ENCODE measurements at places on chromosomes 5 and 9.

DNA sequence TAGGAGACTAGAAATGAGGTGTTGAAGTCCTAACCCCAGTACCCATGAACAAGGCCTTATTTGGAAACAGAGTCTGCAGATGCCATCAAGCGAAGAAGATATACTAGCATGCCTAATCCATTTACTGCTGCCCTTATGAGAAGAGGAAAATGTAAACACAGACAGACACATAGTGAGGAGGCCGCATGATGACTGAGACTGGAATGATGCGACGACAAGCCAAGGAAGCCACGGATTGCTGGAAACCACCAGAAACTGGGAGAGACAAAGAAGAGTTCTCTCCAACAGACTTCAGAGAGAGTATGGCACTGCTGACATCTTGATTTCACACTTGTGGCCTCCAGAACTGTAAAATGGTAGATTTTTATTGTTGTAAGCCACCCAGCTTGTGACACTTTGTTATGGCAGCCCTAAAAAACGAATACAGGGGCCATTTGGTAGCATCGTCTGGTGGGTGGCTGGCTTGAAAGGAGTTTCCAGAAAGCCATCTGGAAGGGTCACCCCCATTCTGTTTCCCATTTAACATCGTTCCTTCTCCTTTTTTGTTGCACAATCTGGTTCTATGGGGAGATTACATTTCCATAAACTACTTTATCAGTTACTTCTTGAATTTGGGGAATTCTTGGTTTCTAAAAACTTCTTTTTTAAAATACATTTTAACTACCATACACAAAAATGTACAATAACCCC lies 193.1 kb downstream of the HSD17B3 start:
- DNase-seq: no peak

DNA sequence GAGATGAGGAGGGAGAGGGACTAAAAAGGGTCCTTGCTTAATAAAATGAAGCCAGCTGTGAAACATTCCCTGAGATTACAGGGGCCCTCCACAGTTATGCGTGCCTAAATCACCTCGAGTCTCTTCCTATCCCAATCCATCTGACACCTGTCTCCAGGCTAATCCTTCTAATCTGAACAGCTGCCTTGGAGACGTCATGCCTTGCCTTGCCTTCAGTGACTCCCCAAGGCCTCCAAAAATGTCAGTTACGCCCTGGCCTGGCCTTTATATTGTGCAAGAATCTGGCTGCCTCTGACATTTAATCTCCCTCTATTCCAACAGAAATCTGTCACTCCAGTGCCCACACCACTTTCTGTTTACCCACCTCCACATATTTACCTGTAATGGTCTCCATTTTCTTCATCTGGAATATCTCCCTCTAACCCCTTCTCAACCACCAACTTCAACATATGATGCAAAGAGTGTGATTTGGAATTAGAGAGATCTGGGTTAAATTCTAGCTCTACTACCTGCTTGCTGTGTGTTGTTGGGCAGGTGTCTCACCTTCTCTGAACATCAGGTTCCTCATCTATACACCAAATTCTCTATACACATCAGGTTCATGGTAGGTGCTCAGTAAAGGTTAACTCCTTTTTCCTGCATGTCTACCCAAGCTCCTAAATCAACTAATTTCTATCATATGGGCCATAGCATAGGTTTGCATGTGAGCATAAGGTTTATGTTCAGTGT lies 57.9 kb downstream of the PTCD2 start:
- no peak for DNase-seq

- no peak for DNase-seq
These were observed 152.8 kb downstream of the GAS1 start for GRCh38 chr9:86794391-86795046.

GRCh38 chr5:89556215-89556913 lies 673.4 kb upstream of the MEF2C start:
- no peak for DNase-seq

GRCh38 chr9:114143234-114143633 lies 12.1 kb upstream of the COL27A1 start:
- DNase-seq: no peak

- no peak for DNase-seq
These were observed 288.9 kb downstream of the MSX2 start for GRCh38 chr5:175013251-175013650.

- DNase-seq: no peak
These were observed 46.2 kb upstream of the ANKRD55 start for GRCh38 chr5:56279291-56279690.

GRCh38 chr5:74556631-74557595 lies 83.6 kb downstream of the ENC1 start:
- DNase-seq: no peak

DNA sequence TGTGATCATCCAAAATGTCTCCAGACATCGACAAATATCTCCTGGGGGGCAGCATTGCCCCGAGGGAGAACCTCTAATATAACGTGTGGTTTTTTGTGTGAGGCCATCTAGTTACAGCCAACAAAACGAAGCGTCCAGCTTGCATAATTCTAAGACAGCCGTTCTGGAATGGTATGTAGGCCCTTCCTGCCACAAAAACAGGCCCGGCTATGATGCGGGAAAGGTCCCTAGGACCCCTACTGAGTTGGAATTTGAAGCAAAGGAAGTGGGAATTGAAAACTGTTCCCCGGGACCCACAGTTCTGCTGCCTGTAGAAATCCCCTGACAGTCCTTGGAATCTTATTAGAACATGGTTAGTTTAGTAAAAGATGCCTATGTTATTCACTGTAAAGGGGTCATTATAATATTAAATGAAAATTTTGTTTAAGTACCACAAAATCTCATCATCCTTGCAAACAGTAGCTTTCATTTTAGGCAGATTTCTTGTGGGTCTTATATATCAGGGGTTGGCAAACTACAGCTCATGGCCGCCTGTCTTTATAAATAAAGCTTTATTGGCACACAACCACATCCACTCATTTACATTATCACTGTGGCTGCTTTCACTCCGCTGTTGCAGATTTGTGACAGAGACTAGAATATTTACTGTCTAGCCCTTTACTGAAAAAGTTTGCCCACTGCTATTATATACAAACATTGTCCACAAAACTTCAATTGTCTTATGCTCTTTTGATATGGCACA lies 70.7 kb downstream of the MSX2 start:
- DNase-seq: no peak

DNA sequence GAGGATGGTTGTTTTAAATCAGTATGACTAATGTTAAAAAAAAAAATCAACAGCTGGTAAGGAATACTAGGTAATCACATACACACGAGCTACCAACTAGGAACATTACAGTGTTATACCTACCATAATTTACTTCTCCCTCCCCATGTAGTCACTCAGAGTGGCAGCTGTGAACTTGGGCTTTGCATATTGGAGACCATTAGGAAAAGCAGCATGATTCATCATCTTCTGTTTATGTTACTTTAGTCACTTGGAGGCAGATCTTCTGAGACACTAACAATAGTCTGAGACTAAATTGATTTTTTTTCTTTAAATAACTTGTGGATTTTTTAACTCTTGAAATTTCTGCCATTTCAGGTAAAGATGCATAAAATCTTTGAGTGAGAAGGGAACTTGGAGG lies 141.5 kb upstream of the NR4A3 start:
- no peak for DNase-seq

- DNase-seq: no peak
These were observed 77.1 kb upstream of the ADAMTS2 start for GRCh38 chr5:179422213-179422855.

- DNase-seq: no peak
These were observed 262.7 kb upstream of the CLINT1 start for GRCh38 chr5:158121678-158122077.

DNA sequence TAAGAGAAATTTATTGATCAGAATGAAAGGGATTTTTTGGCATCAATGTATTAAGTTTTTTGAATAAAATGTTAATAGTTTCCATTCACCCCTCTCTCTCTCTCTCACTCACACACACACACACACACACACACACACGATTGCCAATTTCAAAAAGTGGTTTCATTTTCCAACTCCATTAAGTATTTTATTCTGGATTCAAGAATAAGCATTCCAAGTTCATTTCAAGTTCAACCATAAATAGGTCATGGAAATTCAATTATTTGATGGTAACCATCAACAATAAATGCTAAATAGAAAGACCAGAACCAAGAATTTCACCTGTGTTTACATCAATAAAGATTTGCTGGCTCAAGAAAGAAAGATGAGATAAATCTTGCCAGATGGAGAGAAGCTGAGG lies 171.6 kb downstream of the ADAMTS12 start:
- no peak for DNase-seq

- DNase-seq: no peak
These were observed 58.0 kb downstream of the GOLM1 start for GRCh38 chr9:86041311-86041741.

DNA sequence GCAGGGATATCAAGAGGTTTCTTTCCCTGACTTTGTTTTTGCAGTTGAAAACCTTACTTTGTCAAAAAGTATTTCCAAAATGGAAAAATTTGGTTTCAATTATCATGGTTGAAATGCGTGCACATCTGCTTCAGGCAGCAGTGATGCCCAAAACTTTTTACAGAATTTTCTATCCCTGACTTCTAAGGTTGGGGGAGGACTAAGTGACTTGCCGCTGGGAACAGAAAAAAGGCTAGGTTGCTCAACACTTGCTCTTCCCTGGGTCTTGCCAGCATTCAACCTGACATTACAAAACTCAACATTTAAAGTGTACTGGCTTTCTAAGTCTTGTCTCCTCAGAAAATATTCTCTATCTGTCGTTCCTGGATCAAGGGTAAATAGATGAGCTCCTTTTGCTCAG lies 4.7 kb downstream of the KLHL3 start:
- no peak for DNase-seq

DNA sequence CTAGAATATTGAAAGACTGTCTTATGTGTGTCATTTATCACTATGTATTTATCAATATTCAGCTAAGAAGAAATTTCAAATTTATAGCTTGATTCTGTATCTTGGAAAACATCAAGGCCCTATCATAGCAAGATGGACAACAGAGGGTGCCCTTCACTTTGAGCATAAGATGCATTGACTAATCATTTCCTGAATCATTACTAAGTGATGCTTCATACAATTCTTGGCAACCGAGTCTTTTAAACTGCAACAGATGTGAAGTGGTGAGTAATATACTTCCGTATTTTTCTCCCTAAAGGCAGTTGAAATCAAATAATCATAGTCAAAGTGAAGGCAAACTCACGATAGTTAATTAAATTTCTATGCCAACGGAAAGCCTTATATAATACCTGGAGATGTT lies 318.6 kb upstream of the RGMB start:
- no peak for DNase-seq

GRCh38 chr9:83133316-83133715 lies 70.4 kb upstream of the RASEF start:
- no peak for DNase-seq

DNA sequence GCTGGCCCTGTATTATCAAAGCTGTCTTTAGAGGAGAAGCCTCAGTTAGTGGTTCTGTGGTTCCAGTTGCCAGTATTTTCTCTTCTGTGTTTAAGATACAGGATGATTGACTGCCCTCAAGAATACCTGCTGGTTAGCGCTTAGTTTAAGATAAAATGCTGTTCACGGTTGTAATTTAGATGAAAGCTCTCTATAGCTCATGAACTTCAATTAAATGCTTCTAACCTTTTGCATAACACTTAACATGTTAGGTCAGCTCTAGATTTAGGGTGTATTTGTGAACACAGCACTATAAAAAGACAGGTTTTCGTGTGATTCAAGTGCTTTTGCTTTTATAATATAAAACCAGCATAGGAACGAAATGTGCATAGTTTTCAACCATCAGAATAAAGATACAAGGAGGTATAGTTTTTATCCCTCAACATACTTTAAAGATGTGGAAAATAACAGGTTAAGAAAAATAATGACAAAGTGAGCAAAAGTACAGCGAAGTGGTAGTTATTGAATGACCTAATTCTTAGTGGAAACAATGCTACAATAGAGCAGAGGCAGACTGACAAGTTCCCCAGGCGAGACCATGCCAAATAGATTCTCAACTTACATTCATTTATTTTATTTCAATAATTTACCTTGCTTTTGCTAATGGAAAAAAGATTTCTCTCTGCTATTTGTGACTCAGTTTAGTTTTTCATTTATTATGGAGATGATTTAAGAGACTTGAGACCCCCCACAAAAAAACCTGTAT lies 602.6 kb upstream of the DMAC1 start:
- DNase-seq: no peak

DNA sequence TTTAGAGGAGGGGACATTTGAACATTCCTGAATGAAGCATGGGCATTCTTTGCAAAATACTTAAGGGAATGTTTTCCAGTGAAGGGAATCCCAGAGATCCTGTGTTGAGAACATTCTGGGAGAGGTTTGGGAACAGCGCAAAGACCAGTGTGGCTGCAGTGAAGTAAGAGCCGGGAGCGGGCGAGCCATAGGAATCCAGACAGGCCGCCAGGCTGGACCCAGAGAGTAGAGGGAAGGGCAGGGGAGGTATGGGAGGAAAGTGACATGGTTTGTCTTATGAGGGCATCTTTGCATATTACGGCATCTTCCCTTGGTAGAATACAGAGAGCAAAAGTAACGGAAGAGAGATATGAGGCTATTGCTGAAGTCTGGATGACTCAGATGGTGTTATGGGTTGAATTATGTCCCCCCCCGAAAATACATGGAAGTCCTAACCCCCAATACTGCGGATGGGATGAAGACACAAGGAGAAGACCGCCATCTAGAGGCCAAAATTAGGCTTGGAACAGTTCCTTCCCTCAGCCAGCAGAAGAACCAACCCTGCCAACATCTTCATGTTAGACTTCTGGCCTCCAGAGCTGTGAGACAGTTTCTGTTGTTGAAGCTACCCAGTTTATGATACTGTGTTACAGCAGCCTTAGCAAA lies 268.2 kb downstream of the MAST4 start:
- DNase-seq: no peak

DNA sequence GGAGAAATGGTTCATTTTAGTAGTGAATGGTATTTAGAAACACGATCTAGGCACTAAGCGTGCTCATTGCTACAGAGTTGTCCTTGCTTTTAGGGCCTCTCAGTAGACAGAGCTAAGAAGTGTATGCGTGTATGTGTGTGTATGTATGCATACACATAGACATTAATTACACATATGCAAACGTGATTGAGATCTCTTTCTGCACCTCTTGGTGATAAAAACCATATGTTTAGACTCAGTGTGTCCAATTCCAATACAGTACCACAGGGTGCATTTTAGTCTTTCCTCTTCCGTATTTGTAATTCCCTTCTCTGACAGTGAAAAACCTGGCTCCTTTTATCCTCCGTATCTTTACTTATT lies 13.1 kb downstream of the TRIO start:
- DNase-seq: no peak

- no peak for DNase-seq
These were observed 473.5 kb downstream of the ACTL7B start for GRCh38 chr9:108382310-108382709.

DNA sequence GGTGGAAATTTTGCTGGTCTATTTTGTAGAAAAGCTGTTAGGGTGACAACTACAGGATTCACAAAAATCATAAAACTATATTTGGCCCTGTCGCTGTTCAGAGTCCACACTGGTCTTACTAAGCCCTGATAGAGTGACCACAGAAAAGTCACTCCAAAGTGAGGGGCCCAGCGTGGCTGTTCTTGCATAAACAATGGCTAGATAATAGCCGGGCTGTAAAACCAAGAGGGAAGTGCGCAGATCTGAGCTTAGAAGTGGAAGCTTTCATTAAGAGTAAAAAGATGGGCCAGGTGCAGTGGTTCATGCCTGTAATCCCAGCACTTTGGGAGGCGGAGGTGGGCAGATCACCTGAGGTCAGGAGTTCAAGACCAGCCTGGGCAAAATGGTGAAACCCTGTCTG lies 15.5 kb upstream of the CTSL start:
- DNase-seq: no peak

- no peak for DNase-seq
These were observed 94.8 kb upstream of the CDKN2B start for GRCh38 chr9:22103685-22104575.
